Suppressor macrophage treated with lipopolysaccharide for 4 hours (primary cell): ENCODE measurements at places on chromosomes 11 and 22.

DNA sequence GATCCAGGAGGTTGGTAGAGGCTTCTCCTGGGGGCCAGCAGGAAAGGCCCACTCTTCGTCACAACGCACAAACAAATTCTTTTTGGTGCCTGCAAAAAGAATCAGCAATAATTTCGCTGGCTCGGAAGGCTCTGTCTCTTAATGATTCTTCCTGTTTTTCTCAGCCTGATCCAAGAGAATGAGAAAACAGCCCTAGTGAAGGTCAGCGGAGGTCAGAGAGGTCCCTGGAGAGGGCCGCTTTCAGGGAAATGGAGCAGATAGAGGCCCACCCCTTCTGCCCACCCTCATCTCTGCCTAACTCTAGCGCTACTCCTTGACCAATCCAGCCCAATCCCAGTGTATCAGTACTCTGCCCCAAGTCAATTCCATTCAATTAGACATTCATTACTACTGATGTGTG lies 19.2 kb downstream of the LRRC55 start:
- no peak for DNase-seq

DNA sequence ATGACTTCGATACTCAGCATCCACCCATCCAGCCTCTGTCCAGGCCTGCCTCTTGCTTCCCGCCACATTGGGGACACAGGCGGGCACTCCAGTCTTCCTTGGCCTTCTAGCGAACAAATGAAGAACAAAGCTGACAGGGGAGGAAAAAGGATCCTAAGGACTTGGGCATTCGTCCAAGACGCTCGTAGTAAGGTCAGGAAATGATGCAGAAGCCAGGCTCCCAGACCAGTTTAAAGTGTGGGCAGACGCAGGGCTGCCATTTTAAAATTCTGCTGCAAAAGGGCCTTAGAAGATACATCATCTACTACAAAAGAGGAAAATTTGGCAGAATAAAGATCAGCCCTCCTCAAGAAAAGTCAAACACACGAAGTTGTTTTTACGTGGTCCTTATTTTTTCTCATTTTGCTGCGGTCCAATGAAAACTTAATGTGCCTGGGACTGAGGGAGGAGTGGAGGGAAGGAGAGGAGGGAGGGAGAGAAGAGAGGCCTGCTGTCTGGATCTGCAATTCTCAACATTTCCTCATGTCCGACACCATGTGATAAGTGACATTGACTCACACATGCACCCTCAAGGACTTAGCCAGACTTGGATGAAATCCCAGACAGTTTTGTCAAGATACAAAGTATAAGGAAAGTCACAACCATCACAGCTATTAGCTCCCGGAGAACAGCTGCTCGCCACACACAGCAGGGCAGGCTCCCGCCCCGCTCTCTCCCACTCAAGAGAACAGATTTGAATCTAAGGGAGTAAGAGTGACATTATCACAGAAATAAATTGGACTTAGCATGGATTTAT lies 5.7 kb downstream of the DNAL4 start:
- DNase-seq: peak; percentile 35

DNA sequence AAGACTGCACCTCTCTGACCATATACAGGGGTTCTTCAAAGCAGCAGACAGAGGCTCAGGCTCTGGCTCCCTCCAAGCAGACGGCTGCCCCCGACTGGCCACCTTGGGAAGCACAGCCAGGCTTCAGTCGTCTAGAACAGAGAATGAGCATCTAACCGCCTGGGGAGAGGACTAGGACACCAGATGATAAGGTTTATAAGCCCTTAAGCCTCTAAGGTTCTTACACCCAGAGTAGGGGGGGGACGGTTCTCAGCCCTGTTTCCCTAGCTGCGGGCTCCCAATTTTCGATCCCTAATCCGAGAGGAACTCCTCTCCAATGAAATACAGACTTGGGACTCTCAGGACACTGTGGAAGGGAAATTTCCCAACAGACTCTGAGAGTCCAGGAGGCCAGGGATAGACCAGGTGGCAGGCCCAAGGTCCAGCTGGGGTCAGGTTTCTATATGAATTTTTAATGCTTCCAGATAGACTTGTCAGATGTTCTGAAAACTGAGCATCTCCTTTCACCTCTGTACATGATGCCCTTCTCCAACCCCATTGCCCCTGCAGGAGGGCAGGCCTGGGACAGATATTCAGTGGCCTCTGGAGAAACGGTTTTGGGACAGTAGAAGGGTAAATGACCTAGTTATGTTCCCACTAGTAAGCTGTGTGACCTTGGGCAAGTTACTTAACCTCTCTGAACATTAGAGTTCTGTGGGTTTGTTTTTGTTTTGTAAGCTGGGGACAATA lies 20.2 kb downstream of the RTN4RL2 start:
- DNase-seq: peak; percentile 76

DNA sequence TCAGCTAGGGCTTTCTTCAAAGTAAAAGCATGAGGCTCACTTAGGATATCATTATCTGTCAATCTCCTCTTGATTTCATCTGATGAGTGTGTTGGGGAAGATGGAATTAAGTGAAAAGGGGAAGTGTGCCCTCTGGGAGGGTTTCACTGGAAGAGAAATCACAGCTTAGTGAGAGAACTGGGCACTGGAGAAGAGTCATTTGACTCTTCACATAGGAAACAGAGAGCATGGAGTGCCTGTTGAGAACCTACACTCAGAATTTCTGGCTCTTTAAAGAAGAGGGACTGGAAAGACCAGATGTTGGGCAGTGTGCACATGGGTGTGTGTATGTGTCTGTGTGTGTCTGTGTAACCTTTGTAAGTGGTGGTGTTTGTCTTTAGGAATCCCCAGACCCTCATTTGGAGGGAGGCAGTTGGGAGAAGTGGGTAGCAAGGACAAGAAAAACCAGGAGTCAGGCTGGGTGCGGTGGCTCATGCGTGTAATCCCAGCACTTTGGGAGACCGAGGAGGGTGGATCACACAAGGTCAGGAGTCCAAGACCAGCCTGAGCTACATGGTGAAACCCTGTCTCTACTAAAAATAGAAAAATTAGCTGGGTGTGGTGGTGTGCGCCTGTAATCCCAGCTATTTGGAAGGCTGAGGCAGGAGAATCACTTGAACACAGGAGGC lies 10.0 kb downstream of the STX3 start:
- DNase-seq: peak; percentile 83

DNA sequence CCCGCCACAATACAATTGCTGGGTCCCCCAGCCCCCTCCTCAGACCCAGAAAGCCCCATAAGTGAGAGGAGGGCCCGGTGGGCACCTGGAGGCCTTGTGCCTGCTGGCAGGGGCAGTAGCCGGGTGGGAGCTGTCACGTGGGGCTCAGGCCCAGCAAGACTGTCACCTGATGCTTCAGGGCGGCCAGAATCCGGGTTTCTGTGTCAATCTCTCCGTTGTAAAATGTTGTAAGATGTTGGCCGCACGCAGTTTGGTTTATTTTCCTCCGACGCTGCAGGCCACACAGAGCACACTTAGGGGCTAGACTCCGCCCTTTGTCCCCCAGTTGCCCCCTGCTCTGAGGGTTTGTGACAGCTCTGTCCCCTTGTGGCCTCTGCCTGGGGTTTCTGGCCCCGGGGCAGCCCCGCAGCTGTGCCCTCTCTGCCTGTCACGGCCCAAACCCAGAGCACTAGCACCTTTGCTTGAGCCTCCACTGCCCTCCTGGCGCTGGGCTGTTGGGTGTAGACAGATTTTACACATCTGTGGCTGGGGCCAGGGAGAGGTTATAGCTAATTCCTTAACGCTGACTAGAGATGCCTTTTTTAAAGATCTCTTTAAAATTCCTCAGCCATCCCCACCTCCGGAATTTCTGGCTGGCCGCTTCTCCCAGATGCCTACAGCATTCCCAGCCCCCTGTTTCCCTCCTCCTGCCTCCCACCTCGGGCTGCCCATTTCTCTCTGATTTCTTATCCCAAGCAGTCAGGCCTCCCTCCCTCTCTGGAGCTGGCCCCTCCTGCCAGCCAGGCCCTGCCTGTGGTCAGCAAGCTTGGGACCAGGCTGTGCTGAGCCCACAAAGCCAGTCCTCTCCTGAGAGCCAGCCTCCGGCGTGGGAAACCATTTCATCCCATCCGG lies 3.2 kb upstream of the PRR5 start:
- no peak for DNase-seq

DNA sequence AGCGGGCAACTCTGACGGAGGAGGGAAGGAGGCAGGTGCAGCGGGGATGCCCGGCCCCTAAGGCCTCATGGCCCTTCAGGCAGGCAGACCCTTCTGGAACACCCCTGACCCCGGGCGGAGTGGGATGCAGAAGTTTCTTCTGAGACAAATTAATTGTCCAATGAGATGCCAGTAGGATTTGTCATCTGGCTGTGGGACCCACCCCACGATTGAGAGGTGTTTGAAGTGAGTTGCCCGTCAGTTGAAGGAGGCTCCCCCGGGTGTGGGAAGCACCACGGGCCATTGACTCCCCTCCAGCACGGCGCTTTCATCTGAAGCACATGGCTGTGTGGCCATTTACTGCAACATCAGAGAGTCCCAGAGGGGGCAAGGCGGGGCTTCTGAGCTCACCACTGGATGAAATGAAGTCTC lies 527.8 kb downstream of the BRD1 start:
- no peak for DNase-seq

DNA sequence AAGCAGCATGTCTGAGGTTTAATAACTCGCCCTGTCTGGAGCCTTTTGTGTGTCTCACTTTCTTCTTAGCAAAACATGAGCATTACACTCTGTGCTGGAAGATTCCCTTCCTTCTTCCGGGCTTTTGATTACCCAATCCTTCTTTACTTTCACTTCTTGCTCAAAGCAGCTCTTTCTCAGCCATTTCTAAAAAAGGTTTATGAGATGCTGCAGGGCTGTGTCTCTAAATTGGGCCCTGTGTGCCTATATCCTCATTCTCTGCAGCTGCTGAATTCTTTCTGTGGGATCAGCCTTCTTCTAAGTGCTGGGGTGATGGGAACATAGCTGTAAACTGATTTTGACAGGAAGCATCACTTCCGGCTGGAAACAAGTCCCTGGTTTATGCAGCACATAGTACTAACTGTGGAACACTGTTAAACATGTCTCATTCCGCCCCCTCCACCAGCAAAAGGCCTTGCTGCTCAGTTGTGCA lies 71.8 kb downstream of the PIWIL4 start:
- DNase-seq: peak; percentile 76

GRCh38 chr11:119982517-119983239 lies 155.2 kb downstream of the TRIM29 start:
- DNase-seq: no peak

- DNase-seq: peak; percentile 71
Observed at GRCh38 chr11:64226507-64227051, 505 bp downstream of the NUDT22 start.

DNA sequence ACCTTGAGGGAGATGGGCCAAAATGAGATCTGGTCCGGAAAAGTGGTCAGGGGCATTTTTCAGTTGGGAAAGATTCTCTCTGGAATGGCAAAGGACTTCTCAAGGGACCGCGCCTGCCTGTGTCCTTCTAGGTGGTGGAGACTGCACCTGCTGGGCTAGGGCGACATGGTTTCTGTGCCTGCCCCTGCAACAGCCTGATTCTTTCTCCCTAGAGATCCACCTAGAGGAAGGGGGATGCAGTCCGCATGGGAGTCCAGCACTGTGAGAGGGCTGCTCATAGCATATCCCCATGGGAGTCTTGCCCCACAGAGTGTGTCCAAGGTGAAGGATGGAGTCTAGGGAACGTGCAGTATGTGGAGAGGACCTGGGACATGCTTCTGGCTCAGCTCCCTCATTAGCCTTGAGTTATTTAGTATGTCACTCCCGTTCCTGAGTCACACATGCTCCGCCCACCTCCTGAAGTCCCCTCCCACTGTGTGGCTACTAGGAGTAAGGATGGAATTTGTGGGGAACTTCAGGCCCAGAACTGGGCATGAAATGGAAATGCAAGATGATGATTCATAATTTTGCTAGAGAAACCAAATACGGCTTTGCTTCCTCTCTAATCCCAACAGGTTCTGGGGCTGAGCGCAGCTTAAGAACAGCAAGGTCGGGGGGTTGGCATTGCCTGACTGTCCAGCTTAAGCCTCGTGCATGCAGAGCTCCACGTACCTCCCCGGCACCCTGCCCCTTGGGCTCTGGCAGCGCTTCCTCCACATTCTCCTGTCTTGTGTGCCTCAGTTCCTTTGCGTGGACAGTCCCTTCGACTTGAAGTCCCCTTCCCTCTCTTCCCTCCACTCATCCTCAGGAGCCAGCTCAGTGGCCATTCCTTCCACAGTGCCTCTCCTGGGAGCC lies 35.0 kb downstream of the GRIK4 start:
- peak; percentile 45 for DNase-seq

DNA sequence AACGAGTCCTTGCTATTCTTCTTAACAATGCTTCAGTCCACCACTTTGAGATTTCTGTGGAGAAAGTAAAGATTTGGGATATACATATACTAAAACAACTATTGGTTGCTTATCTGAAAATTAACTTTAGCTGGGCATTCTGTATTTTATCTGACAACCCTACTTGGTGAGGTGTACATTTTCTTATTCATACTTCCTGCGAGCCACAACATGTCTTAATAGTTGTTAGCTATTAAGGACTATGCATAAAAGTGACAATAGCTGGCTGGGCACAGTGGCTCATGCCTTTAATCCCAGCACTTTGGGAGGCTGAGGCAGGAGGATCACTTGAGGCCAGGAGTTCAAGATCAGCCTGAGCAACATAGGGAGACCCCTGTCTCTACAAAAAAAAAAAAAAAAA lies 28.0 kb upstream of the TMA7B start:
- DNase-seq: no peak

- DNase-seq: no peak
Observed at GRCh38 chr11:12408156-12408770, 30.9 kb downstream of the PARVA start.

GRCh38 chr11:125649465-125650166 lies 24.7 kb downstream of the CHEK1 start:
- no peak for DNase-seq

DNA sequence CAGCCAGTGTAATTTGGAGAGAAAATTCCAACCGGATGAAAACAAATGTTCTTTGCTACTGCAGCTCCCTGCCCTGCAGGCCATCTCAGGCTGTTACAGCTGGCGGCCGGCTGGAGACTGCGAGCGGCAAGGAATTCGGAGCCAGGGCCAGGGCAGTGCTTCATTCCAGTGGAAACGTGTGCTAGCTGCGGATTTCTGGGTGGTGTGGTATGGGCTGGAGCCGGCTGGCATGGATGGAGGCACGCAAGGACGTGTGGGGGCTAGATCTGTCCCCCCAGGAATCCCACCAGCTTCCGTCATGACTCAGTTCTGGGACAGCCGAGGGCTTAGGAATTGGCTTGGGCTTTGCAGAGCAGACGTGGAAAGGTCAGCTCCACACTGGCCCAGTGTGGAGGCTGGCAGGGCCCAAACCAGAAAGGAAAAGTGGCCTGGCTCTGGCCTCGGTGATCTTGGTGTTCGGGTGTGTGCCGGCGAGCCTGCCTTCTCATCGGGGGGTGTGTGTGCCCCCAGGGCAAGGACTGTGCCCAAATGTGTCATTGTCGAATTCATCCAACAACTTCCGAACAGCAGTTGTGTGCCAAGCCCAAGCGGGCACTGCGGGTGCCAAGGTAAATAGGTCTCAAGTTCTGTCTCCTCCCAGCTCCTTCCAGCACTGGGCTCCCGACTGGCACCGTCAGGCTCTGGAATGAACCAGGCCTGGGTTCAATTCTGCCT lies 48.1 kb upstream of the SHISAL1 start:
- no peak for DNase-seq

- no peak for DNase-seq
Observed at GRCh38 chr11:110071197-110071596, 22.0 kb upstream of the ZC3H12C start.
